ENCODE measurements at places on chromosomes 4 and X.

DNA sequence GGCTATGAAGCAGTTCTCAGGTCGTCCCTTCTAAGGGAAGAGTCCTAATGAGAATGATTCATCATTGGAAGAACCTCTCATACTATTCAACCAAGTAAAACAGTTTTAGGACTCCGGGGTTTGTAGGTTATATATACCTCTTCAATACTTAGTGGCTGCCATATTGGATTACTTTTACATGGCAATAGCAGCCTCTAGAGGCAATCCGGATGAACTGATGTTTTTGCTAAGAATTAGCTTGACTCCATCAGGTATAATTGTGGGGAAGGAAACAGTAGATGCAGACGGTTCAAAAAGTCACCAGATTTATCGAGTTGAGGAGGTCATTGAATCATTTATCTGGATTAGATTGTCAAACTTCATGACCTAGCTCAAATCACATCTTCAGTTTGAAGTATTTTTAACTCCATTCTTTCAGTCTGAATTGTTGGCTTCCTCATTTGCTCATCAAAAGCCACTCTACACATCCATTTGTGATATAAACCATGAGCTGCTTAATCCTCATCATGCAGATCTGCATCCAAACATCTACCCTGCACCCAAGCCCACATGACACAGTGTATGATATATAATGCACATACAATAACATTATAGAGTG is 28.4 kb downstream of the GUCY1B1 start:
- no peak for DNase-seq

- DNase-seq, result no peak
Observed at GRCh38 chr4:121376556-121376955, 4.3 kb downstream of the QRFPR start.

DNA sequence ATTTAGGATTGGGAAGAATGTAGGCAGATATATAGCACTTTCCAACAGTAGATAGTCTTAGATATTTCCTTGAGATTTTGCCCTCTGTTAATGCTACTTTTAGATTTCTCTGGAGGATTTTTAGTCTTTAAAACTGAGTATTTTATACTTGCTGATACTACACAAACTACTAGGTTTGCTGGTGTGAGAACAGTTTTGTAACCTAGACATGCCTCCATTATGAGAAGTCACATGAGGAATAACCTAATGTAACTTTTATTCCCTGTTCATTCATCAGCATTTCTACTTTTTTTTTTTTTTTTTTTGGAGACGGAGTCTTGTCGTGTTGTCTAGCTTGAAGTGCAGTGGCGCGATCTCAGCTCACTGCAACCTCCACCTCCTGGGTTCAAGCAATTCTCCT is 137.2 kb downstream of the RAPGEF2 start:
- no peak for DNase-seq

- no peak for DNase-seq
Observed at GRCh38 chr4:5678977-5679376, 29.4 kb downstream of the EVC2 start.

DNA sequence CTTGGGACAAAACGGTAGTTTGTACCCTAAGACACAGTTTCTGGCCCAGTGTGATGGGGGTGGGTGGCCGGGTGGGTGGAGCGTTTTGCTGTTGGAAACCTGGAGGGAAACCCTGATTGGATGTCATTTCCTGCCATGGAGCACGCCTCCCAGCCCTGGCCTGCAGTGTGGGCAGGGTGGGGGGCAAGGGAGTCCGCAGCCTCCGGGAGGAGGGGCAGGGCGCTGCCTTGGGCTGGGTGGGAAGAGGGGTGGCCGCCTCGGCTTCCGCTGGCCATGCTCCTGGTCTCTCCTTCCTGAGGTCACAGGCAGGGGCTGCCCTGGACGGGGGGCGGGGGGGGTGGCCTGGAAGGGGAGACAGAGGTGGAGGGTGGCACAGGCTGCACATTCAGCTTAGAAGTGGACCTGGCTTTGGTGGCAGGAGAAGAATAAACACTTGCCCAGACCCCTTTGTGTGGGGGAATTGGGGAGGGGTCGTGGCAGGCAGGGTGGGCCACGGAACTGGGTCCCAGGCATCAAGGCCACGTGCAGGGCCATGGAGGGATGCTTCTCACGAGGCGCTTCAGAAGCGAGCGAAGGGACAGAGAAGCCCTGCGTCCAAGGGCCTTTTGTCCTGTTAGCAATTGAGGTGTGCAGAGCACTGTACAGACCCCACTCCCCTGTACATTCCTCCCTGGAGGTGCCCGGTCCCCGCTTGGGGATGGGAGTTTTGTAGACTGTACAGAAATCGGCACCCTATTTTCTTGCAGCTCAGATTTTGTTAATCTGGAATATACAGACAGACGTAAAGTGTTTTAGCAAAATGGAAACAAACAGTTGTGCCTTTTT is 6.2 kb downstream of the NAT8L start:
- no peak for DNase-seq

DNA sequence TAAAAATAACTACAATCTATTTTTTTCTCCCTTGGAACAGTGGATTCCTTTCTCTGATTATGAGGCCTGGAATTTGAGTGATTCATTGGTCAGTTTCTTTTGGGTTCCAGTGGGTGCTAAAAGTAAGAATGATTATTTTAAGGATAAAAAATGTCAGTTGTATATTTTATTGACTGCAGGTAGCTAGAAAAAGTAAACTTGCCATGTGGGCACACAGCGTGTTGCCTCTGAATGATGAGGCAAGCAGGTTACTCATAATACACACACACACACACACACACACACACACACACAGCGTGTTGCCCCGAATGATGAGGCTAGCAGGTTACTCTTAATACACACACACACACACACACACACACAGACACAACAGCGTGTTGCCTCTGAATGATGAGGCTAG is 13.8 kb downstream of the GALNT7 start:
- no peak for DNase-seq
